ENCODE measurements at places on chromosomes 1 and 21.

DNA sequence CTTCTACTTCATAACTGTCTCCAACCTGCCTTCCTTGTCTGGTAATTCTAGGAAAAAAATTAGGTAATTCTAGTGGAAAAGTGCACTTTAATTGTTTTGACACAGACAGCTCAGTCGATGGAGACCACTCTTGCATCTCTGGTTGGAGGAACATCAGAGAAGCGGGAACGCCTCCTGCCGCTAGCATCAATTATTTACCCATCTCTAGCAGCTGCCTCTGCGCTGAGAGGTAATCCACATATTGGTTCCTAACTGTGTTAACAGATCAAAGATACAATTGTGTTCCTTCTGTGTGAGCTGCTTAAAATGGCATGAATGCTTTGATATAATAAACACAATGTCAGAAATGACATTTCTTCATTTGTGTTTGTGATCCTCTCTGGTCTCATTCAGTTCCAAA, 33.3 kb downstream of the C2CD2 start:
- no peak for DNase-seq

DNA sequence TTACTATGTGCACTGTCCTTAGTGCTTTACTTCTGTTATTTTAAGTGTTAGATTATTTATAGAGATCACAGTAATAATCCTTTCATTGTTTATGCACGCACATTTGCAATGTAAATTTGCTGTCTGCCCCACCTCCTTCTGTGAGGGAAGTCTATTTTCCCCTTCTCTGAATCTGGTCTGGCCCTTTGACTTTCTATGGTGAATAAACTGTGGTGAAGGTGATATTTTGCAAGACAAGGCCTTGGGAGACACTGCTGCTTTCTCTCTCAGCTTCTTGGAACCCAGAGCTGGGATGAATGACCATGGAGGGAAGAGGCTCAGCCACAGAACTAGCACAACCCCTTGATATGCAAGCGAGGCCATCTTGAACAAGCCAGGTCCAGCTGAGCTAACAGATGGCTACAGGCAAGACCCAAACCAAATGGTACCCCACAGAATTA, 156.3 kb downstream of the ST6GALNAC3 start:
- DNase-seq: no peak

- no peak for DNase-seq
Observed at GRCh38 chr1:224435999-224436398, 1.4 kb upstream of the WDR26 start.

DNA sequence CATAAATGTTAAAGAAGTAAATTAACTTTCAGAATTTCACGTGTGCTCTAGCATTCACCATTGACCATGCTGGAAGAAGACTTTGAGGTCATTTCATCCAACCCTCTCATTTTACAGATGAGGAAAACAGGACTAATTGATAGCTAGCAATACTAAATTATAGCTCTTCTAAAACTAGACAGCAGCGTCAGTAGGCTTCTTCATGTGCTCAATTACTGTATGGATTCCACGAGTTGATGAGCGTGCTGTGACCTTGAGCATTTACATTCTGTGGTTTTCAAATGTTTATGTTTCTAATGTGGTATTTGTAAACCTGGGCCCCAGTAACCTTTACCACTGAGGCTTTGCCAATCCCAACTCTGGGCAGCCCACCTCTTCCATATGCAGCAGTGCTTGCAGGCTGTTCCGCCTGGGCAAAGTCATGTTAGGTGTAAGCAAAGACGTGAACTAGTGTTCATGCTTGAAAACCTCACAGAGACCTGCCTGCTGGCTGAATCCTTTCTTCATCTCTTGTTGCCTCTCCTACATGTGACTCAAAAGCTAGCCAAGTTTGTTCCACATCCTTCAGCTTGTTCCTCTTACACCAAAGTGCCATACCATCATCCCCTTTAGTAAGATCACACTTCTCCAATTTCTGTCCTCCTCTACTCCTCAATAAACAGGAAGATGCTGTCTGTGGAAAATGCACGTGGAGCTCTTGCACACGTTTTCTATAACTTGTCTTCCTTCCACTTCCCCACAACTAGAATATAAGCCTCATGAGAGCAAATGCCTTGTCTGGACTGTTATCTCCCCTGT, 17.2 kb downstream of the KCNJ15 start:
- DNase-seq: no peak

DNA sequence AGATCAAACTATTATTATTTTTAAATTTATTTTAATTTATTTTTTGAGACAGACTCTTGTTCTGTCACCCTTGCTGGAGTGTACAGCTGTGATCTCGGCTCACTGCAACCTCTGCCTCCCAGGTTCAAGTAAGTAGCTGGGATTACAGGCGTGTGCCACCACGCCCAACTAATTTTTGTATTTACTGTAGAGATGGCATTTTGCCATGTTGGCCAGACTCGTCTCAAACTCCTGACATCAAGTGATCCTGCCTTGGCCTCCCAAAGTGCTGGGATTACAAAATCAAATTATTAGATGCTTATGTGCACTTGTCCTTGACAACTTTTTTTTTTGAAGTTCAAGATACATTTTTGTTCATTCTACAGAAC, 15.4 kb downstream of the LIN9 start:
- DNase-seq: no peak

GRCh38 chr1:15574741-15575140, 10.1 kb downstream of the AGMAT start:
- no peak for DNase-seq

- DNase-seq: no peak
Observed at GRCh38 chr1:209652873-209653401, 712 bp upstream of the LAMB3 start.

DNA sequence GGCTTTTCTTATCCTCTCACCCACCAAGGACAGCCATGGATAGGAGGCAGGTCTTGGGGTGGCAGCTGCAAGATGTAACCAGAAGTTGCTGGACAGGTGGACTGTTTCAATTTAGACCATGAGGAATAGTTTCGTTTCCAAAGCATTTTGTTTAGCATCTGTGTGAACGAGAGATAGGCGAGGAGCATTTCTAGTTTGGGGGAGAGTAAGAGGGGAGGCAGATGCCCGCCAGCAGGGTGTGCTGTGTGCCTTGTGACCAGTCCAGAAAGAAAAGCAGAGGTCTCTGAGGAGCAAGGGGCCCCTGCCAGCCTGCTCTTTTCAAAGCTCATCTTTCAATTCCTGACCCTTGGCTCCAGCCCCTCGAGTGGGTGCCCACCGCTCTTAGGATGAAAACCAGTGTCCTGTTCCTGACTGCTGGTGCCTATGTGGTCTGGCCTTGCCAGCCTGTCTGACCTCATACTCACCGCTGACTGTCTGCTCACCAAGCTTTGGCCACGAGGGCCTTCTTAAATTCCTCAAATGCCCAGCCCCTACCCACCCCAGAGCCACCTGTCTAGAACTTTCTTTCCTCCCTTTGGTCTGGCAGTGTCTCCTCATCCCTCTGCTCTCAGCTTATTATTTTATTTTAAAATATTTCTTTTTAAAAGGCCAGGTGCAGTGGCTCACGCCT, 8.5 kb downstream of the SERINC2 start:
- peak; percentile 76 for DNase-seq

GRCh38 chr1:229064320-229065168, 206.4 kb upstream of the RAB4A start:
- DNase-seq: no peak

DNA sequence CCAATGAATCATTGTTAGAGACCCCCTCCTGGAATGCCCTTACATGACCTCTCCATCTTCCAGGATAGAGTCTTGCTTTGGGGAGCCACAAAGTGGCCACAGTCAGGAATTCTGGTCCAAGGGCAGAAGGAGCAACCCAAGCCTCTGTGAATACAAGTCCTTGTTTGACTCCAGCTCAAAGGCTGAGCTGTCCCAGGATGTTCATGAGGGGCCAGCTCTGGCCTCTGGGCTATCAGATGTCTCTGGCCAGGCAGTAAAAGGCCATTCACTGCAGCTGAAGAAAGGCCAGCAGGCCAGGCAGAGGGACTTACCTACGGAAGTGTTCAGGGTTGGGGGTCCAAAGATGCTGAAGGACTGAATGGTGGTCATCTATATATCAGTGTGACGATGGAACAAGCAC, 98.3 kb upstream of the IPO9 start:
- DNase-seq: no peak

DNA sequence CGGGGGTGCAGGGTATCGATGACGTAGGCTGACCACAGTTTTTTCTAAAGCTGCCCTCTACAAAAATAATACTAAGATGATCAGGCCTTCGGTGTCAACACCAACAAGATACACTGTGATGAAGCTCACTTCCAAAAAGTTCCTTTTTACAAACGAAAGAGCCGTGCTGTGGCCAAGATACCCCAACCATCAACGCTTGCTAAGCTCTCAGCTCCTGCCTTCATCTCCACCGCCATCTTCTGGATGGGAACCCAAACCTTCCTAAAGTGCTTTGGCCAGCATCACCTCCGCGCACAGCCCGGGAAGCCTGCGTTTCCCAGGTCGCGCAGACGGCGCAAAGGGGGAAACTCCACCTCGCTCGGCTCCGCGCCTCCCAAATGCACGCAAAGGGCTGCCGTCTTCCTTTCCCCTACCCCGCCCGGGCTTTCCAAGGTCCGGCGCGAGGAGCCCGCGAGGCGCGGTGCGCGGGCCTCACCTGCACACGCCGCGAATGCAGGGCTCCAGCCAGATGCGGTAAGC, 541 bp downstream of the USP48 start:
- no peak for DNase-seq

- no peak for DNase-seq
Observed at GRCh38 chr1:94858276-94858675, 38.1 kb downstream of the SLC44A3 start.

DNA sequence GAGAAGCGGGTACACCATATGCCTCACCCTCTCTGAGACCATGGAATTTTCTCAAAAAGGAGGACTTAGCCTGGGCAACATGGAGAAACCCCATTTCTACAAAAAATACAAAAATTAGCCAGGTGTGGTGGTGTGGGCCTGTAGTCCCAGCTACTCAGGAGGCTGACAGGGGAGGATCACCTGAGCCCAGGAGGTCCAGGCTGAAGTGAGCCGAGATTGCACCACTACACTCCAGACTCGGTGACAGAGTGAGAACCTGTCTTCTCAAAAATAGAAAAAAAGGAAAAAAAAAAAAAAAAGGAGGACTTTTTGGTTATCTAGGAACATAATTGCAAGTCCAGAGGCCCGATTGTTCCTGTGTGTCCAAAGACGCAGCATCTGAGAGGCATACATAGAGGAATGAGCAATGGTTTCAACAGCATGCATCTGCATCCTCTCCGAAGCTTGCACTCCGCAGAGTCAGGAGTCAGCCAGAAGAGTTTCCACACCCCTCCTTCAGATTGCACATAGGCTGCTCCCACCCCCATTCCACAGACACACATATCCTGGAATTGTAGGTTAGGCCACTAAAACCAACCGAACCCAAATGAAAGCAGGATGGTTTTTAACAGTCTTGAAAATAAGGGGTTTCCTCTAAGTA, 2.5 kb upstream of the TBX15 start:
- DNase-seq: no peak

GRCh38 chr1:58287894-58288623, 258.5 kb downstream of the OMA1 start:
- DNase-seq: no peak

- no peak for DNase-seq
Observed at GRCh38 chr1:14850563-14850962, 252.1 kb downstream of the KAZN start.

GRCh38 chr1:176557543-176558258, 94.7 kb downstream of the PAPPA2 start:
- DNase-seq: no peak

- DNase-seq: no peak
Observed at GRCh38 chr21:26067836-26068594, 102.6 kb downstream of the APP start.

DNA sequence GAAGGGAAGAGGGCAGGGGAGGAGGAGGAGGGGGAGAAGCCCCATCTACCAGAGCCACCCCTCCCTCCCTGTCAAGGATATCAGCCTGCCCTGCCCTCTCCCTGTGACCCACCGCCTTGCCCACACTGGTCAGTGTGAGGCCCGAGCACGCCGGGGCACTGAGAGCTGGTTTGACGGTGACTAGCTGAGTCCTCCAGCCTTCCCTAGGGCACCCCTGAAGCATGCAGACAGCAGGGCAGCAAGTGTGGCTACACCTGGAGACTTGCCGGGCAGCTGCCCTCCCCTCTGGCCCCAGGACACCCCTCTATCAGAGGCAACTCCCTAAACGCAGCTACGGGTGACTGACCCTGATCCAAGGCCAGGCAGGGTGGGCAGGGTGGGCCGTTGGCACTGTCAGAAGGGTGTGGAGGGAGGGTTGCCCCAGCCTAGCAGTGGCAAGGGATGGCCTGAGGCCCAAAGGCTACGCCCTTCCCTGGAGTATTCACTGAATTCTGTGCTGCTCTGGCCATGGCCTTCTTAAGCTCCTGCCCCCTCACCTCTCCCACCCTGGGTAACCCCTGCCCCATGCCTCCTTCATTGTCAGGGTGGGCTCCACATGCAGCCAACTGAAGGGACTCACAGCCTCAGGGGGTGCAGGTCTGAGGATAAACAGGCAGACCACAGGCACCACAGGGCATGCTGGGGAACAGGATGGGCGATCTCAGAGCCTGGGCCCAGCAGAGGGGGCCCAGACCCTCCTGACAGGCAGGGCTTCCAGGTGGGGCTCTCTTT, 19.6 kb downstream of the WNT9A start:
- no peak for DNase-seq

DNA sequence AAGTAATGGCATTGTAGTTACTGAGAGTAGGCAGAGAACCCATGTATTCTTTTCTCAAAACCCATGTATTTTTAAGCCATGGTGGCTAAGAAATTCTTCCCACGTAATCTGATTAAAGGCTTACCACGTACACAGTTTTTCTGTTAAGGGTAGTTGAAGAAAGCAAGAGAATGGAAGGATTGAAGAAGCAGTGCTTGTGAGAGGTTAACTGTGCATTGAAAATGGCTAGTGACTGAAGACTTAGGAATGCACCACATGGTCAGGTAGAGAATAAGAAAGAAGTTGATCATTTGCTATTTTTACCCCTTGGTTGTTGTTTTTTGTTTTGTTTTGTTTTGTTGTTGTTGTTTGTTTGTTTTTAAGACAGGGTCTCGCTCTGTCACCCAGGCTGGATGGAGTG, 178.9 kb upstream of the SNX7 start:
- DNase-seq: no peak

GRCh38 chr21:27813344-27813743, 846.5 kb upstream of the ADAMTS5 start:
- no peak for DNase-seq

DNA sequence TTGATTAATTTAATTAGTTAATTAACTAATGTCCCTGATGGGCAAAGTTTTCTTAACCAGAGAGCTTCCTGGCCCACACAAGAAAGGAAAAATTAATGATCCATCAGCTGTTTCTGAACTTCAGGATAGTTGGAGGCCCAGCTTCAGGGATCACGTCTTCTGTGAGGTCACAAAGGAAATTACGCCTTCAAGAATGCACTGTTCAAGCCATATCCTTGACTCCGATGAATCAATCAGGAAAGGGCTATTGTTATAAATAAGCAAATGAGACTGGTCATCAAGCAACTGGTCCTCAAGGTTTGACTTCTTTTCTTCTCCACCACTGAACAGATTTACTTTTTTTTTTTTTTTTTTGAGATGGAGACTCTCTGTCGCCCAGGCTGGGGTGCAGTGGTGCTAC, 40.6 kb downstream of the TCP10L start:
- DNase-seq: no peak

DNA sequence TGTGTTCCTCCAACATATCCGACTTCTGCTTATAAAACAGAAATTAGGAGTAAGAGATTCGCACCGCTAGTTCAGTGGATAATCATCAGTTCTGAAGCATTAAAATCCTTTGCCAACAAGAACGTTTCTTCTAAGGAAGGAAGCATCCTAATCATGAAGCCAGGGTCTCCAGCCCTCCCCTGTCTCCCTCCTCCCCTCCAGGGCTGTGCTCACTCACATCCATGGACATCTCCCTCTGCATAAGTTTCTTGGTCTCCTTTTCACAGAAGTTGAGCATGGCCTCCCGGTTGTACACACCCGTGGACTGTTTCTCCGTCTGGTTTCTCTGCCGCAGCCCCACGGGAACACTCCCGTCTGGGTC, 505 bp downstream of the LMOD1 start:
- DNase-seq: no peak

All from ecto neural progenitor cell (in vitro differentiated cells).